SIG-M5 (cell line): ENCODE measurements at places on chromosomes 5 and 9.

DNA sequence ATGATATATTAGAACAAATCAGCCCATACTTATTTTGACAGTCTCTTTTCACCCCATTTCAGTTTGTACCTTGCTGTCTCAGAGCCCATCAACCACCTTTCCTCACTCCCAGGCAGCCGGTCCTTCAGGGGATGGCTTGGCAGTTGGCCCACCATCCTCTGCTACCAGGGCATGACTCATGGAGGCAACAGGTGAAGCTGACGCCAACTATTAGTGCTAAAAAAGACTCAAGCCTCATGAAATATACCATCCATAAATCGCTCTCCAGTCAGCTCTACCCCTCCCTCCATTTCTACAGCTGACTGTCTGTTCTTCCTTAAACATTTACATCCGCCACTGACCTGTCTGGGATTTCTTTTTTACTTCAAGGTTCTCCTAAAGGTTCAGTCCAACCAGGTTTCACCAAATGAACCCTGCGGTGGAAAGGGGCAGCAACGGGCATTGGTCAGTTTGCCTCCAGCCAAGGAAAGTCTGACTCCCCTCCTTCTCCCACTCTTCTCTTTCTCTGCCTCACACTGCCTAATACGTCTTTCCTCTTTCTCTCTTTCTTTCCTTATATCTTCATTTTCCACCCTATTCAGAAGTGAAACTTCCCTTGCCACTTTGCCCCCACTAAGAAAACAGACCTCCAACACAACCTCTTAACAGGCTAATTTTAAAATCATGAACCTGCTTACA lies 439.1 kb downstream of the RAB3C start:
- DNase-seq: no peak

- no peak for DNase-seq
These were observed 103.6 kb downstream of the GNA14 start for GRCh38 chr9:77544546-77544945.

DNA sequence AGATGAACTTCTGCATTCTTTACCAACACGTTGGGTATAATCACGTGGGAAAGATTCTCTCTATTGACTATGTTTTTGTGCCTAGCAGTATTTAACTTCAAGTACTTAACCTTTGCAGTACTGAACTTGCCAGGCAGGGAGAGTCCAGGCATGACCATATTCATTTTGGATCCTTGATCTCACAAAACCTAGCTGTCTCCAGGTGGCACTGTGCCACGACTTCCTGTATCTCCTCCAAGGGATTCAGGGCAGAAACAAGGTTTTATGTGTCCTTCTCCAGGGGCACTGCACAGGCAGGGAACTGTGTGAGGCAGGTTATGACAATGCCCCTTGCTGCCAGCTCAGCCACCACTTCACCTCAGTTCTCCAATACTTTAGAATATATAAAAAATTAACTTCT lies 11.7 kb upstream of the IFNA5 start:
- no peak for DNase-seq

DNA sequence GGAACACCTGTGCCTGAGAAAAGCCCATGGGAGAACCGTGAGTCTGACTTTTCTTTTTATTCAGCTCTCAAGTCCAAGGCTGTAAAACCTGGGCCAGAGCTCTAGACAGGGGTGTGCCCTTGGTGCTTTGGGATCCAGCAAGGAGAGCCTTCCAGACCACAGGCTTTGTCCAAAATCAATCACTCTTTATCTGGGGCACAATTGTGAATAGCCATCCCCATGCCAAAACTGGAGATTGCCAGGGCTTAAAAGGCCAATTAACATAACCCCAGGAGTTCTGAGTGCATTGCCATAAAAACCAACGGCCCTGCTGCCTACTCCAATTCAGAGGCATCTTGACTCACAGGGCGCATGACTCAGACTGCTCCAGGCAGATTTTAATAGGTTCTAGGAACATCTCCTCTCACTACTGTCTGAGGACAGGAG lies 391.8 kb downstream of the ARHGEF28 start:
- DNase-seq: no peak

- DNase-seq: no peak
These were observed 109.5 kb downstream of the SNCAIP start for GRCh38 chr5:122421374-122422079.

DNA sequence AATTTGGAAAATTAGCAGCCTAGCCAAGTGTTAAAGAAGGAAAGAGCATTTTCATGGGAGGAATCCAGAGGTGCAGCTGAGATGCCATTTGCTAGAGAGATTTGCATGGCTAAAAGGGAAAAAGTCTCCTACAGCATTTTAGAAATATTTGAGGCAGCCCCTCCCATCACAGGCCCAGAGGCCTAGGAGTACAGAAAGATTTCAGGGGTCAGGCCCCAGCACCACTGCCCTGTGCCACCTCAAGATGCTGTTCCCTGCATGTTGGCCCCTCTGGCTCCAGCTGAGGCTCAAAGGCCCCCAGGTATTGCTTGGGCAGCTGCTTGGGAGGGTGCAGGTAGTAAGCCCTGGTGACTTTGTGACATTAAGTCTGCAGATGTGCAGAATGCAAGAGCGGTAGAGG lies 26.9 kb upstream of the NPR3 start:
- DNase-seq: no peak

- no peak for DNase-seq
These were observed 6.7 kb upstream of the PHF2 start for GRCh38 chr9:93569621-93570174.

- DNase-seq: no peak
These were observed 975 bp downstream of the TPRN start for GRCh38 chr9:137199411-137200121.

DNA sequence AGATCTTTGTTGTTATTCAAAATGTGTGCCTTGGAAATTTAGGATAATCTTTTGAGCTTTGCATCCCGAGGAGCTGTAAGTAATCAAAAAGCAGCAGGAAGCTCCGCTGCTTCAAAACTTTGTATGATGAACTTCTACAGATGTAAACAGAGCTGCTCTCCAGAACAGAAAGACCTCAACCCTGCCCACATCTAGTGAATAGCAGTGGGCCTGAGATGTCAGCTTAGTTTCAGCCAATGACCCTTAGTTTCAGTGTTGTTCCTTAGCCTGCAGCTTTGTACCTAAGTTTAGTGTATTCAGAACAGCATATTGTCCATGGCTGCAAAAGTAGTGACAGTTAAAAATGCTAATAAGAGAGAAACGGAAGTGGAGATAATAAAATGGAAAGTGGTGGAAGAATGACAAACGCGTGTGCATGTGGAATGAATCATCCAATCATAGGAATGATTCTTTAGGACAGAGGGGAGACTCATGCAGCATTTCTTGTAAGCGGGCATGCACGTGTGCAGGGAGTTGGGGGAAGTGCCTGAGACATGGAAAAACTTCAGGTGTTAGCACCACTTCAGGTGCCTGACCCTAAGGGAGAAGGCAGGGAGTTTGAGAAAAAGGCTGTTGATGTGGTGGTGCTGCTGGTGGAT lies 24.9 kb downstream of the SNX24 start:
- no peak for DNase-seq

DNA sequence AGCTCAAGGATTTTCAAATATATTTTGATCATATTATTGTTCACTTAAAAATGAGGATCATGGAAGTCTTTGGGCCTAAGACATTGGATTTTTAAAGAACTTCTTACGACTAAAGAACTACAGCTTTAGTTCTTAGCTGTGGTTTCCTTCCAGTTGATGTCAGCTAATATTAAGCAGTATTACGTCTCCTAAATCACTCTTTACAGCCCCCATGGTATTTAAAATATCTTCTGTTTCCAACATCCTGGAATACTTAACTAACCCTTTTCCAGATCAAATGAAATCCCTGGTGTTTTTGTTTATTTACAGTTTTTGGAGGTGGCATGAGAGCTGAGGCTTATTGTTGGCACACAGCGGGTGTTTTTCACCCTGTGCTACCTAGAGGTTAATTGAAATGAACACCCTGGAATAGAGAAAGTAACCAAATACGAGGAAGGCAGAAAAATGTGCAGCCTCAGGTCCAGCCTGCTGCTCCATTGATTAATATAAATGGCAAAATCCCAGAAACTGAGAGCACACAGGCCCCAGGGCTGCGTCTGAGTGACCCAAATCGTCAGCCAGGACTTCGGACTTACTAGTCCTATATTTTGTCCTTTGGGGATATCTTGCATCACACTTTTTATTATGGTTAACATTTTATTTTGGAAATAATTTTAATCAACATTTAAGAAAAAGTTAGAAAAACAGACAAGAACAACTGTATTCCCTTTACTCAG lies 52.3 kb upstream of the ICE1 start:
- DNase-seq: no peak

DNA sequence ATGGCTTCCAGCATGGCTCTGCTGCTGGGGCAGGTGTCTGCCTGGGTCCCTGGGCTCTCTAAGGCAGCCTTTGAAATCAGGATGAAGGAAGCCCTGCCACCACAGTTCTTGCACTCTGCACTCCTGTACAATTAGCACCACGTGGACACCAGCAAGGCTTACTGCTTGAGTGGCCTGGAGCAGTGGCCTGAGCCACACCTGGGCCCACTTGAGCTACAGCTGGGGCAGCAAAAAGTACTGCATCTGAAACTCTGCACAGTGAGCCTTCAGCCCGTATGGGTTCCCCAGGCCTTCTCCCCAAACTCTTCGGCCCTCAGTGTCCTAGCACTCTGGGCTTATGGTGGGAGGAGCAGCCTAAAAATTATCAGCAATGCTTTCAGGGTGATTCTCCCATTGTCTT lies 8.0 kb upstream of the INIP start:
- DNase-seq: no peak

GRCh38 chr5:161396171-161396570 lies 150.4 kb downstream of the GABRB2 start:
- no peak for DNase-seq

- no peak for DNase-seq
These were observed 13.6 kb upstream of the ERAP1 start for GRCh38 chr5:96821260-96821916.

GRCh38 chr5:160702311-160702803 lies 149.7 kb downstream of the ATP10B start:
- no peak for DNase-seq

DNA sequence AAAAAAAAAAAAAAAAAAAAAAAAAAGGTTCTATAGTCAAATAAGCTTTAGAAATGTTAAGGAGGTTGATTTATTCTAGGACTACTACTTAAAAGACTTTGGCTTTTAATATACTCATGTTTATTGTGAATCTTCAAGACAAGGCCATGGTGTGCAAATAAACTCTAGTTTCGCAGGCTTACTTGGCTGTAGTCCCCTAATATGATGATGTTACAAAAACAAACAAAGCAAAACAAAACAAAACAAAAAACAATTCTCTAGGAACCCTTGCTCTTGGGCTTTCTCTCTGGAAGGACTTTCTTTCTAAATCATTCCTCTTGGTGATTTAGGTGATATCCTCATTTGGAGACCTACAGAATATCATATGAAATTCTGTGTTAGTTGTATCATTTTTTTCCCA lies 172.0 kb downstream of the GDNF start:
- no peak for DNase-seq

DNA sequence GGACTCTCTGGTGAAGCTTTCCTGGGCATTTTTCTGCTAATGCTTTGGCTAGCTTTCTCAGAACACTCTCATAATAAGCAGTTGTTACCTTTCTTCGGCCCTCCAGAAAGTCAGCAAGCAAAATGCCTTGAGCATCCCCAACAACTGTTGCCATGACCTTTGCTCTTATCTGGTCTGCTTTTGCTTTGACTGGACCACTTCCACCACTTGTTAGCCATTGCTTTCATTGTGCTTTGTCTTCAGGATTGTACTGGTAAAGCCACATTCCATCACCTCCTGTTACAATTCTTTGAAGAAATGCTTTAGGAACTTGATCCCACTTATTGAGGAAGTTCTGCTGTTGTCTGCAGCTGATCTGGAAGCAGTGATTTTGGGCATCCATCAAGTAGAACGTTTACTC lies 35.7 kb downstream of the RAD50 start:
- DNase-seq: no peak
